ENCODE measurements at places on chromosomes 3 and 15.

DNA sequence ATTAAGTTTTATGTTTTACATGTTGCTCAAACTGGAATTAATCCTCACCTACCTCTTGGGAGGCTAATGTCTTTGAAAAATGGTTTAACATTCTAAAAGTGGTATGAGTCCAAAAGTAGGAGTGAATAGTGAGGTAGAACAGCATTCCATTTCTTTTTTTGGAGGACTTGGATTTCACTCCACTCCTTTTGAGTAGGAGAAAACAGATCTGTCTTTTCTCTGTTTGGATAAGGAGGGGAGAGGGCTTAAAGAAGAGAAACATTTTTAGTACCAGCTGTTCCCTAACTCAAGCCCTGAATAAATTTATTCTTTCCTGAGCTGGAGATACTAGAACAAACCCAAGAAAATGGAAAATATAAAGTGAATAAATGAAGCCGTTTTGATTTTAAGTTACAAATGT, 687.9 kb downstream of the MECOM start:
- no peak for DNase-seq

- DNase-seq = no peak
These were observed 19.3 kb upstream of the ZPLD1 start for GRCh38 chr3:102415553-102415952.

DNA sequence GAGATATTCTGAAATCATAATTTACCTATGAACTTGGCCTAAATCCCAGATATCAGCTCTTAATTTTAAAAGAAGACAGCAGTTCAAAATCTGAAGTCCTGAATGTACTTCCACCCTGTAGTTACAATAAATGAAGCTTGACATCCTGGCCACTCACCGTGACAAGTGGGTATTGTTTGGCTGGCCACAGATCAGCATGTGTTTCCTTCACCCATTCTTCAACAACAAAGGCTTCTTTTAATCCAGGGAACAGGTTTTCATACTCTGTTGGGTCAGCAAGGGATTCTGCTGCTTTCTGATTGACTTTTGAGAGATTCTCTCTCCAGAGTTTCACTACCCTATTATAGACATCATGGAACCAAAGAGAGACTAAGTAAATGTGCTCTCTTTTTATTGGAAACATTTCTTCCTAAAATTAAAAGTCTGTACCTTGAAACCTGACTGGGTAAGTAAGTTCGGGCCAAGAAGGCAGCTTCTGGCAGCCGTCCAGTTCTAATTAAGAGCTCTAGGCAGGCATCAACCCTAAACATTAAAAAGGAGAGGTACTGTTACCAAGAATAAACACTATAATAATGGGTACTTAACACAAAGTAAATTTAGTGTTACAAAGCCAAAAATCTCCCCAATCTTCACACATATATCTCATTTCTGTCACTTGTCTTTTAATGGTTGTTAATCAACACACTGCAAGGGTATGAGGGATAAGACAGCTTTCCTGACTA, 15.2 kb downstream of the MRPS22 start:
- DNase-seq = no peak

DNA sequence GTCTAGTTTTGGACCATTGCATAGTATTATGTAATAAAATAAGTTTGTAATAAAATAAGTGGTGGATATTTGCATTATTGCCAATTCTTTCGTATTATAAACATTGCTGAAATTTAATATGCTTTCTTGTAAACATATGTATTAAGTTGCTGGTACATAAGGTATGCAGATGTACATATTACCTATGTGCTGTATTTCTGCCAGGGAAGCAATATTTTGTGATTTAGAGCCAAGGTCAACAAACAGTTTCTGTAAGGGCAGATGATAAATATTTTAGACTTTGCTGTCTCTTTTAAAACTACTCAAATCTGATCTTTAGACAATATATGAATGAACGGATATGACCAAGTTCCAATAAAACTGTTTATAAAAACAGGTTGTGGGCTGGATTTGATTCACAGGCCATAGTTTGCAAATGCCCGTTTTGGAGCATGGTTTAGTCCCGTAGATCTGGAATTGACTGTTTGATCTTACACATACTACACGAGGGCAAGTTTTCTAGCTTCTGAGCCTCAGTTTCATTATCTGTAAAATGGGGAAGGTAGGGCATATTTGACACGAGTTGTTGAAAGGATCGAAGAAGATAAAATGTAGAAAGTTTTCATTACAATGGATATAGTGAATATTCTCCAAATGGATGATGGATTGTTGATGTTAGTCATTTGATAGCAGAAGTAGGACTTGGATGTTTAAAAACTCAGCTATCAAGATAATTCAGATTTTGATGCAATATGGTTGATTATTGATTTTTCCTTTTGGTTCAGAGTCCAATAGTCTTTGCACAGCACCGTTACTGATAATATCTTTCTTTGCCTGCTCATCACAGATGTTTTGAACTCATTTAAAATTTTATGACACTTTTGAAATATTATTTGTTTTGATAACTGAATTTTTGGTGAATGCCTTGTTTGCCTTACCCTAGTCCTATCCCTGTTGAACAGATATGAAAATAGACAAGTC, 394.6 kb downstream of the FEZF2 start:
- DNase-seq = no peak

- no peak for DNase-seq
These were observed 5.3 kb downstream of the SH2D7 start for GRCh38 chr15:78097667-78098066.
